Renal cortical epithelial cell (primary cell): ENCODE measurements at places on chromosomes 16 and 17. TPM values are rescaled to one million over a fixed set of nuclear protein-coding genes. Genes with fewer than 3 reads are reported as not detected.

The JMJD8 gene
- total RNA-seq: 33.5 and 52.3 TPM in 2 replicates

The GGT6 gene
- 0.05 TPM in 1 of 2 replicates, not detected in the other for total RNA-seq

The SLC13A2 gene
- total RNA-seq: not detected in 2 replicates

The VPS25 gene
- 70.5 and 148 TPM in 2 replicates for total RNA-seq

The VAT1L gene
- 0.10 TPM in 1 of 2 replicates, not detected in the other for total RNA-seq

The SLC52A1 gene
- 0.52 and 0.55 TPM in 2 replicates for total RNA-seq

The HSD17B2 gene
- 0.70 and 1.2 TPM in 2 replicates for total RNA-seq

The LRRC36 gene
- 1.6 TPM in 1 of 2 replicates, not detected in the other for total RNA-seq

The SRRM2 gene
- 19.8 and 114 TPM in 2 replicates for total RNA-seq
